NCI-H1930 (cell line): ENCODE measurements at places on chromosomes 5 and 9.

GRCh38 chr5:23977997-23978396 is 470.6 kb downstream of the PRDM9 start:
- no peak for DNase-seq

DNA sequence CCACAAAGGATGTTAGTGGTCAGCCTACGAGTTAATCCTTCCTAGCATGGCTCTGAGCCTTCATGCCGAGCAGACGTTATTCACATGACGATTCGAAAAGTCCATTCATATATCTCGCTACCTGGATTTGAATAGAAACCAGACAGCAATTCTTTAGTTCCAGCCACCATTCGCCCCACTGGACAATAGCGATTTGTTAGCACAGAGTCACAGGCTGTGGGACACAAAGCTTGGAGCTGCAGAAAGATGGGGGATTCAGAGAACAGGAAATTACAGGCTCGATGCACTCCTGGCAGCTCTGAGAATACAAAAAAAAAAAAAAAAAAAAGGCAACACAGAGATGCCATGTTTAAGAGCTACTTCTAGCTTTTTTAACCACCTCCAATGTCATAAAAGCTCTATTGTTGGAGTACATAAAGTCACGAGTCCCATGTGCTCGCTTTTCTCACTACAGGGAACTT is 110.7 kb downstream of the NR6A1 start:
- peak; percentile 54 for DNase-seq

DNA sequence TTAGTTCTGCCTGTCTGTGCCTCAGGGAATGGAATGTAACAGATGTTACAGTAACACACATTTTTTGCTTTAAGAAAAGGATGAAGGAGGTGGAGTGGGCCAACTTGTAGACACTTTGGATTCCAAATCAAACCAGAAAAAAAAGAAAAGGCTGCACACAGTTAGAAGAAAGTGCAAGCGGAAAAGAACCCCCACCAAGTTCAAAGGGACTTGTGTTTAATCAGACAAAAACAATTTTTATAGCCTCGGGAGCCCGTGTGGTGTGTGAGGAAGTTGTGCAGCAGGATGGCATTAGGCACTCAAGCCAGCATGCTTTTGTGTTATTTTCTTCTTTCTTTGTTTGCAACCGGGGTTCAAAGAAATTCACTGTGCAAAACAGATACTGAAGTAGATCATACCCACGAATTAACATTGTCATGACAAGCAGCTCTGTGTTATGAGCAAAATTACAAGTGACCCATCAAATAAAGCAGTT is 189.5 kb downstream of the SEMA5A start:
- DNase-seq, result no peak

DNA sequence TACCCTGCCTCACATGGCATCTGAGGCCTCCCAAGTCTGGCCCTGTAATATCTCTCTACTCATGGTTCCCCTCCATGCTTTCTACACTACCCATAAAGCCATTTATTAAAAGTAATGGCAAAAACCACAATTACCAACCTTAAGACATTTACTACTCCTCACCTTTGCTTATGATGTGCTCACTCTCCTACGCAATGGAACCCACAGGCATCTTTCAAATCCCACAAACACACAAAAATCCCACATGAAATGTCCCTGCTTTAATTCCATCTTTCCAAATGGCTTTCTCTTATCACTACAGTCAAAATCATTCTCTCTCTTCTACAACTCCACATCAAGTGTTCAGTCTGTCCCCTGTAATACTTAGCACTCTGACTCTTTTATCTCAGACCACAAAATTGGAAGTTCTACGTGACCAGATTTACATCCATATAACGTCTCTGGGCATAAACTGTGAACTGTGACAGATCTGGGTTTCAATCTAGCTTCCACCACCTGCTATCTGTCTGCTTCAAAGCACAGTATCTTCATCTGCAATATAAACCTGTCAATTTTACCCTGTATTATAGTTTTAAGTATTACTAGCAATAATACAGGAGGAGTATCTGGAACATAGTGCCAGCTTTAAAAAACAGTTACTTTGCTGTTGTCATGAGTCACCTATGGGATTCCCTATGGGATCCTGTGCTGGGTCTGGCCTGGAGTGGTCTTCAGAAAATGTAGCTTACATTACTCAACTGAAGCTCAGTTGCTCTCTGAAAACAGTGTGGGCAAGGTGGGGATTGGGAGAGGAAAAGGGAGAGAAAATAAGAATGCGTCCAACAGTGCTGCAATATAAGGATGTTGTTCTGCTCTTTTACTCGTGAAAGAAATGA is 137.1 kb upstream of the TRIM32 start:
- DNase-seq, result no peak

GRCh38 chr5:158139161-158139560 is 280.2 kb upstream of the CLINT1 start:
- DNase-seq, result no peak

DNA sequence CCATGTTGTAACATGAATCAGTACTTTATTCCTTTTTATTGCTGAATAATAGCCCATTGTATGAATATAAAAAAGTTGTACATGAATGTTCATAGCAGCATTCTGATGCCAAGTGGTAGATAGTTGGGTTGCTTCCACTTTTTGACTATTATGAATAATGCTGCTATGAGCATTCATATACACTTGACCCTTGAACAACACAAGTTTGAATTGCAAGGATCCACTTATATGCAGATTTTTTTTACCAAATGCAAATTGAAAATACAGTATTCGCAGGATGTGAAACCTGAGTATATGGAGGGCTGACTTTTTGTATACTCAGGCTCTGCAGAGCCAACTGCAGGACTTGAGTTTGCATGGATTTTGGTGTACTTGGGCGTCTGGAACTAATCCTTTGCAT is 14.7 kb upstream of the SIL1 start:
- no peak for DNase-seq

- no peak for DNase-seq
Measured at GRCh38 chr5:172715931-172716682, 54.9 kb downstream of the DUSP1 start.

DNA sequence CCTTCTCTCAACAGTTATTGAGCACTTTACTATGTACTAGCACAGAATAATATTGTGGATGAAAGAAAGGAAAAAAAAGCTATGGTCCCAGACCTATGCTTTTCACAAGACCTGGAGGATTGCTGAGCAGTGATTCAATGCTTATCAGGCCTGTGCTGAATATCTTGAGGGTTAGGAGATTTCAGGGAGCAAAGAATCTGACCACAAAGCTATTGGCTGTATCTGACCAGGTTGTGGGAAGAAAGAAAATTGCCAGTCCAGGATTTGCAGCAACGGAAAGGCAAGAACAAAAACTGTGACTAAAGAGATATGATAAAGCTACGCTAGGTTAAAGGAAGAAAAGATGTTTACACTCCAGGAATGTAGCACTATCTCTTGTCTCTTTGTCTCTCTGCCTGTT is 14.9 kb upstream of the MACIR start:
- DNase-seq, result no peak

DNA sequence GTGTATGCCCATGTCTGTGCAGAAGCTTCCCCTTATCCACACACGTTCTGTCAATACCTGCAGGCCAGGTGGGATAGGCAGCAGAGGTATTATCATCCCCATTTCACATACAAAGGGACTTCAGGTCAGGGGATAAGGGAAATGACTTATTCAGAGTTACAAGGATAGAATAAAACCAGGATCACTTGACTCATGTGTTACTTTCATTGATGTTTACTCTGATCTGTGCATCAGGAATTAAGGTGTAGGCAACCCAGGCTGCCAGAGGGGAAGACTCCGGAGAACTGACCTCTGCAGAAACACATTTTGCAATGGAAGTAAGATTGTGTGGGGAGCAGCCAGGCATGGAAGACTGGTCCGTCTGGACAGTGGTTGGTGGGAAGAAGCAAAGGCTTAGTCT is 74.2 kb upstream of the FSTL4 start:
- no peak for DNase-seq

- no peak for DNase-seq
Measured at GRCh38 chr5:123545506-123545905, 33.5 kb downstream of the CSNK1G3 start.

- DNase-seq, result no peak
Measured at GRCh38 chr5:10124287-10124686, 125.4 kb downstream of the ATPSCKMT start.

GRCh38 chr9:72332351-72332750 is 32.7 kb downstream of the ZFAND5 start:
- DNase-seq, result no peak

GRCh38 chr5:37835380-37835973 is 4.4 kb downstream of the GDNF start:
- DNase-seq, result no peak

GRCh38 chr9:135010921-135011320 is 76.5 kb upstream of the OLFM1 start:
- DNase-seq, result no peak

DNA sequence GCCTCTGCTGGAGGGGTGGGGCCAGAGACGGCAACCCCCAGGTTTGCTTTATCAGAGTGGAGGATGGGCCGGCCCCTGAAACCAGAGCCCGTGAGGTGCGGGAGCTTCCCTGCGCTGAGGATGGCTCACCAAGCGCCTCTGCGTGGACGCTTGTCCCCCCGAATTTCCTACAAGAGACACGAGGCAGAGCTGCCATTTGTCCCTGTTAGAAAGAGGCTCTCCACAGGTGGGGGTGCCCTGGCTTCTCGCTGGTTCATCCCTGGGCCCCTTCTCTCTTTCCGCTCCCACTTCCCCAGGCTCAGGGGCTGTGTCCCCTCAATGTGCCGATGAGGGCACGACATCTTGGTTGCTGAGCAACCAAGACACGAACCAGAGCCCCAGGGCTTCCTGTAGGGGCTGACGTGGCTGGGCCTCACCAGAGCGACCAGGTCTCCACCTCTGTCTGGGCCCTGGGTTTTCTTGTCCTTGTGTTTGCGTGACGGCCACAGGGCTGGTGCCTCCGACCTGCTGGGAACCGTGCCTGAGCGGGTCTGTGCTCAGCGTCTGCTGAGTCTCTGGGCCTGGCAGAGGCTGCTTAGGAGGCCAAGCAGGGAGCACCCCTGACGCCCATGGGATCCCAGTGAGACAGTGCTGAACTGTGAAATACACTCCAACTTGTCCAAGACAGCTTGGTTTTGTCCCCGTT is 119.6 kb upstream of the COL5A1 start:
- no peak for DNase-seq

DNA sequence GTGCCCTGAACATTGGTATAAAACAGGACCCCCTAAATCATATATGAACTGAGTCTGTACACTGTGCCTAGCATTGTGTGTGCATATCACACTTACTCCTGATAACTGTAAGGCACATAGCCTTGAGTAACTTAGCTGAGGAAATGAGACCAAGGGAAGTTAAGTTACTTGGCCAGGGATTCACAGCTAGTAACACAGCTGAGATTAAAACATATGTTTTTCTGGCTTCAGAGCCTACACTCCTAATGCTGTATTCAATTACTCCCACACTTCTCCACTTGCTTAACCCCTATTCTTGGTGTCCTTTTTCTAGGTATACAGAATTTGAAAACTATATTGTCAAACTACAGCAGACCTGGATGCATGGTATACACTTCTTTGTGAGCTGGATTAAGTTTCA is 12.8 kb downstream of the GHR start:
- no peak for DNase-seq

GRCh38 chr9:101354765-101355708 is 29.8 kb downstream of the BAAT start:
- DNase-seq, result no peak

- no peak for DNase-seq
Measured at GRCh38 chr9:115395511-115396021, 277.6 kb upstream of the TNC start.

DNA sequence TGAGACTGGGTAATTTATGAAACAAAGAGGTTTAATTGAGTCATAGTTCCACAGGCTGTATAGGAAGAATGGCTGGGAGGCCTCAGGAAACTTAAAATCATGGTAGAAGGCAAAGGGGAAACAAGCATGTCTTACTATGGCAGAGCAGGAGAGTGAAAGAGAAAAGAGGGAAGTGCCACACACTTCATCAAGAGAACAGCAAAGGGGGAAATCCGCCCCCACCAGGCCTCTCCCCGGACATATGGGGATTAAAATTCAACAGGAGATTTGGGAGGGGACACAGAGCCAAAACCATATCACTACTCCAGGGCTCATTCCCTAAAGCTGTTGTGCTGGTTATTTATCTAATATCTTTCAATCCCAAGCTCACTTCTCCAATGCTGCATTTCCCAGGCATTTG is 50.2 kb upstream of the NR3C1 start:
- DNase-seq, result no peak

GRCh38 chr5:60330236-60330635 is 369.7 kb downstream of the DEPDC1B start:
- DNase-seq, result no peak

DNA sequence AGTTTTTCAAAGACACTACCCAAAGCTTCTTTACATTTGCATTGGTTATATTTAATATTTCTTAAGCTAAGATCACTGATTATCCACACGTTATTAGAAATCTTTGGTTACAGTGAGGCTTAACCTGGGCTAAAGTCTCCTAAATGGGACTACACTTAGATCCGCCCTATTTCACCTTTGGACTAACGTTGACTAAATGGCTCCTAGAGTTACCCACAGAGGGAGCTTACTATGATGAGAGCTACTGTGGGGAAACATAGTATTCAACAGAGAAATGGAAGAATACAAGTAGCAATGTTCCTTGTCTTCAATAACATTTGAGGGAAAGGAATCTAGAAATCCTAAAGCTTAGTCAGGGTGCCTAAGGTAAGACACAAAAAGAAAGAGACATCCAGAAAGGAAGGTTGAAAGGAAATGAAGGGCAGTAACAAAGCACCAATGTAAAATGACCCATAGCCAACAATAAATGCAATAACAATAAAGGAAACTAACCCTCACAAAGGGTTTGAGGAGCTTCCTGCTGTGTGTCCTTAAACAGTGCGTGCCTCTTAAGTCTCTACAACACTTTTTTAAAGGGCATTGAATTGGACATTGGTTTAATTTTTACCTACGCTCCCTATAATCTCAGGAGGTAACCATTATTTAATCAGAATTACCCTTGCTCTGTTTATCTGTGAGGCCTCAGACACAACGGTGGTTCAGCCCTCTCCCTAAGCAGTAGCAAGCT is 217.1 kb downstream of the PJA2 start:
- no peak for DNase-seq

DNA sequence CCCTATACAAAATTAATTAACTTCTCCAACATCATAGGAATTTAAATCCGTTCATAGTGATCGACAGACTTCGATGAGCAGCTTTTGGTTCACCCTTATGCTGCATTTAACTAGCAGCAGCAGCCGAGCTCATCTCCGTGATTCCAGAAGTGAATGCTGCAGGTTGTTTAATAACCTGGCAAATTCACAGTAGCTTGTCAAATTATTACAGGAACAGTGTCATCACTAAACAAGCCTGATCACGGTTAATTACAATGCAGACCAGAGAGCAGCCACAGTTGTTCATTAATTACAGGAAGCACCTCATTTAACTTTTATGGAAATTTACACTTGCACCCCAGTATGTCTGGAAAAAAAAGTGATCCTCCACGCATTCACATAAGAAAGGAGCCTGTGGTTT is 188.2 kb downstream of the BNC2 start:
- no peak for DNase-seq

GRCh38 chr5:123035918-123036390 is 571 bp downstream of the PPIC start:
- no peak for DNase-seq

- peak; percentile 79 for DNase-seq
Measured at GRCh38 chr5:90474235-90475107, at the start of the genes MBLAC2 and POLR3G. Gene MBLAC2, minus strand, starts transcription at chr5:90474771. Its CDS starts 479 bp downstream, at chr5:90474292. Gene POLR3G, plus strand, starts transcription at chr5:90474864. Its CDS starts 10,704 bp downstream, at chr5:90485568.
